Progenitor cell of endocrine pancreas (in vitro differentiated cells): ENCODE measurements at places on chromosomes 5 and 9.

- no peak for DNase-seq
These were observed 59.2 kb upstream of the IRX2 start for GRCh38 chr5:2810644-2811043.

- no peak for DNase-seq
These were observed 431.0 kb upstream of the CLINT1 start for GRCh38 chr5:158289967-158290366.

GRCh38 chr5:132253008-132253441 lies 4.5 kb upstream of the PDLIM4 start:
- DNase-seq: no peak

- no peak for DNase-seq
These were observed 3.3 kb downstream of the PRELID1 start for GRCh38 chr5:177306674-177307543.

DNA sequence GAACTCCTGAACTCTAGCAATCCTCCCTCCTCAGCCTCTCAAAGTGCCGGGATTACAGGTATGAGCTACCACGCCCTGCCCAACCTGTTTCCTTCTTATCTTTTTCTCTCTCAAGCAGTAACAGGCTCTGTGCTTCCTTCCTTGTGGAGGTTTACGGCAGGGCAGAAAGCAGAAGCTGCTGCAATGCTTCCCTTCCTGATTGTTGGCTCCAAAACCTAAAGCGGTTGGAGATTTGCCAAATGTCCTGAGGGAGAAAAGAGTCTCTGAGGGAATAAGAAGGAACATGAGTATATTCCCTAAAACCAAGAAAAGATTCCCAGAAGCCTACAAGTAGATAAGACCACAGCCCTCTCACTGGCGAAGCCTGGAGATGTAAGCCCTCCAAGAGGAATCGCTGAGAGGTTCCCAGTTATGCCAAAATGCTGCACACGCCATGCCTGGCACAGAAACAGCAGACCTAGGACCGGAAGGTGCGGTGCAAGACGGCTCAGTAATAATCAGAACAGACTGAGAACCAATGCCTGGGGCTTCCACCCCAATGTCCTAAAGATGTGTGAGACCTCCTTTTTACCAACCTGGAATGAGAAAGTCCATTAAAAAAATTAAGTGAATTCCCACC lies 73.2 kb downstream of the APTX start:
- no peak for DNase-seq

GRCh38 chr5:176578391-176578808 lies 29.3 kb downstream of the CDHR2 start:
- peak; percentile 65 for DNase-seq

DNA sequence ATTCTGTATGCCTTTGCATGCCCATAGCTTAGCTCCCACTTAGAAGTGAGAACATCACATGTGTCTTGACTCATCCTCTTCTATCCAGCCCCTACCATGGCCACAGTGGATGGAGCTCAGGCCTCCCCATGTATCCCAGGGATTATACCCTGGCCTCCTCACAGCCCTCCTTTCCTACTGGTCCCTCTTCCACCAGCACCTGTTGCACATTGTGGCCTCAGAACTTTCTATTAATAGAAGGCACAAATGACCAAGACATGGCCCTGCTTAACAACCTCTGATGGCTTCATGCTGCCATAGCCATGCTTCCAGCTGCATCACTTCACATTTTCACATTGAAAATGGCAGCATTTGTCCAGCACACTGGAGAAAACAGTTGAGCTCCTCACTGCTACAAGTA lies 315.4 kb downstream of the CDK5RAP2 start:
- no peak for DNase-seq

GRCh38 chr9:132114102-132114707 lies 34.5 kb upstream of the MED27 start:
- peak; percentile 87 for DNase-seq

- no peak for DNase-seq
These were observed 9.9 kb downstream of the ZNF618 start for GRCh38 chr9:113886026-113886369.

GRCh38 chr5:150196514-150196913 lies 6.7 kb downstream of the SLC6A7 start:
- DNase-seq: no peak

GRCh38 chr5:158802941-158803341 lies 296.8 kb downstream of the EBF1 start:
- no peak for DNase-seq
